ENCODE measurements at places on chromosomes 12 and 14.

- no peak for DNase-seq
Observed at GRCh38 chr14:65860956-65861611, 448.6 kb downstream of the FUT8 start.

GRCh38 chr12:8886502-8887284, 27.6 kb upstream of the PHC1 start:
- no peak for DNase-seq

DNA sequence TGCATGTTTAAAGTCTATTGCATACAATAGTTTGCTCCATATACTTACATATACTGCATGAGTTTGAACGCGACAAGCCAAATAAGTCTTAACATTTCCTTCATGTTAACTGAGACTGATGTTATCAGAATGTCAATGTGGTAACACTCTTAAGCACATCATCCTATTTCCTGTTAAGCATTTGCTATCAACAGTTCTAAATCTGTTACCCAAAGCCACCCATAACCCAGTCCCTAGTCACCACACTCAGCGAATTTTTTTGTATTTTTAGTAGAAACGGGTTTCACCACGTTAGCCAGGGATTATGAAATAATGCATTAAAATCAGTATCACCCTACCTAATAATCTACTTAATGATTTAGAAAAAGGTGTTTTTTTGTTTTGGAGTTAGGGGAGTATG, 39.4 kb downstream of the HNRNPC start:
- no peak for DNase-seq

GRCh38 chr12:96064271-96064670, 28.9 kb upstream of the LTA4H start:
- no peak for DNase-seq

- peak; percentile 17 for DNase-seq
Observed at GRCh38 chr12:53230108-53230845, 1.7 kb downstream of the RARG start.

DNA sequence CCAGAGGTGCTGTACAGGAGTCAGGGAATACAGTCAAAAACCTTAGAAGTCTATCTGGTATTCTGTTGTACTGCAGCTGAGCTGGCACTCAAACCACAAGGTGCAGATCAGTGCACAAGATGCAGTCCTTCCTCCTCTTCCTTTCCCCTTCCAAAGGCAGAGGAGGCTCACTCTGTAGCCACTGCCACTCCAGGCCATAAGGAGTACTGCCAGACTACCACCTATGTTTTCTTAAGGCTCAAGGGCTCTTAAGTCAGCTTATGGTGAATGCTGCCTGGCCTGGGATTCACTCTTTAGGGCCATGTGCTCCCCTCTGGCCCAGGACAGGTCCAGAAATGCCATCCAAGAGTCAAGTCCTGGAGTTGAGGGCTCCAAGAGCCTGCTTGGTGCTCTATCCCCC, 200.3 kb downstream of the CRADD start:
- DNase-seq, result no peak

DNA sequence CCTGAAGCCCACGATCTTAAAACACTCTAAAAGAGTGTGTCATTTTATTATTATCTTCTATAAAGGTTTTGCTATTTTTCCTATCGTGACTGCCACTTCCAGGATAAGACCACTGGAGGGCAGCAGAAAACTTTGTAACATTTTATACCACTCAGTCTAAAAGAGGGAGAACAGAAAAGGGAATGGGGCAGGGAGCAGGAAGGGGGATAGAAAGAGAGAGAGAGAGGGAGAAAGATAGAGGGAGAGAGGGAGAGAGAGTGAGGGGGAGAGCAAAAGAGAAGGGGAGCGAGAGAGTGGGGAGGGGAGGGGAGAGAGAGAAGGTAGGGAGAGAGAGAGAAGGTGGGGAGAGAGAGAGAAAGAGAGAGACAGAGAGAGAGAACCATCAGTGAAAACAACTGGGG, 2.0 kb upstream of the ART4 start:
- DNase-seq, result peak; percentile 54

GRCh38 chr12:24780697-24781368, 168.1 kb downstream of the BCAT1 start:
- no peak for DNase-seq

GRCh38 chr12:110093631-110094311, 30.4 kb upstream of the IFT81 start:
- DNase-seq, result no peak

GRCh38 chr14:32637582-32637981, 301.1 kb upstream of the NPAS3 start:
- no peak for DNase-seq

DNA sequence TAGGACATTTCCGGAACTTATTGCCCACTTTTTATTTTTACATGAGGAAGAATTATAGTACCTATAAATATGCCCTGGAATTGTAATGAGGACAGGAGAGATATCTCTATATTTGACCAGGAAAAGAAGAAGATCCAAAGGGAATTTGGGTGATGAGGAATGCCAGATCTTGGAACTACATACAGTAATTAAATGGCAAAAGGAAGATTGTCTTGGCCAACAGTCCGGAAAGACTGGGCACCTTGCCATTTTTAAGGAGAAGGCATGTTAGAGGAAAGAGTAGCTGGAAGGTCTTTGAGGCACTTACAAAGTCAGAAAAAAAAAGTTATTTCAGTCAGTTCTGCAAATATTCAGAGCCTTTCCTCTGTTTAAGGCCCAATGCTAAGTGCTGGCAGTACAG, 616.4 kb downstream of the MED13L start:
- no peak for DNase-seq

GRCh38 chr14:93712079-93712837, 76.0 kb downstream of the PRIMA1 start:
- no peak for DNase-seq

DNA sequence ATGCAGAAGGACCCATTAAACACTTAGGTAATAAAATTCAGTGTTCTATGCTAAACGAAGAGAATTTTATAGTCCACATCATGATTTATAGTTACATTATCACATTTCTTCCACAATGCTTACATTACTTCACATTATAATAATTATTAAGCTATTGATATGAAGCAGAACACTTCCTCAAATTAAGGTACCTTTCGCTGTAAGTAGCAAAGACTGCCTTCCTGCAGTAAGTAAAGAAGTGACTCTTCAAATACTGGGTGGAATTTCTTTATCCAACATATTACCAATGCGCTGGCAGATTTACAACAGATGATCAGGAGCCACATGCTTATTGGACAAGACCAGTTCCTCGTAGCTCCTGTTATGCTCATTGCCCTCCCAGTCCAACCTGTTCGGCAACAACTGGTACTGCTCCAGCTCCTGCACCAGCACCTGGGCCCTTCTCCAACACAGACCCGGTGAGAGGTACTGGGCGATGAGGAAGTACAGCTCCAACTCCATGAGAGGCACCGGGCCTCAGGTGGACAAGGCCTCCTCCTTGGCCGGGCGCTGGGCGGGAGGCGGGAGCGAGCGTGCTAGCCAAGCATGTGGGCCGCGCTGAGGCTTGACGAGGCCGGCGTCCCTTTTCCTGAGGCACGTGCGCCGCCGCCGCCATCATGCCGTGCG, 210.7 kb upstream of the ATP2B1 start:
- DNase-seq, result no peak

DNA sequence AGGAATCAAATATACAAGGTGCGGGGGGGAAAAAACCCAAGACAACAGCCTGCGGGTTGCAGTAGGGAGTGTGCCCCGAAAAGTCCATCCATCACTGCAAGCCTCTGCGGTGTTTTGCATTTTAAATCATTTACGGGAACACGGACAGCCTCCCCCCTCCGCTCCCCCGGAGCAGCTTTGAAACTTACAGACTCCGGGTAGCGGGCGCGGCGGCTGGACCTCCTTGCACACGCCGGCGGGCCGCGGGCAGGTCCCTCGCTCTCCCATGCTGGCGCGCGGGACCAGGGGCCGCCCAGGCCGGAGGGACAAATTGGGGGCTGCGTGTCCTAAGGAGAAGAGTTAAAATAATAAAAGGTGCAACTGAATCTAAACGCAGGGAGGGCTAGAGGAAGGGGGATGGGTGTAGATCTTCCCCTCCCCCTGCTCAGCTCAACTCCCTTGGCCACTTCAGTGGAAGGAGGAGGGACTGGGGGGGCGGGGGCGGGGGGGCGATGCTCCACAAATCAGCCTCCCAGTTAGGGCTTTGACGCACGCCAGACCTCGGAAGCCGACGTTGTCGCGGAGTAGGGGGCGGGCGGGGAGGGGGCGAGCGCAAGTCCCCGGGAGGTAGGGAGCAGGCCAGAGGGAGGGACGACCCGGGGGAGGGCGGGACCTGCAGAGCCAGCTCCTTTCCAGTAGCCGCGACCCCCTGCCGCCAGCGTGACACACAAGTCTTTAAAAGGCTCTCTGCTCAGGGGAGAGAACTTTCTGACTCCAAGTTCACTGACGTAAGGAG, at the start of gene KCNJ8:
KCNJ8 (minus strand) TSS at position 349 of the 775 bp plus-strand sequence. CDS start 1,090 bp downstream, outside the sequence.
- DNase-seq, result peak; percentile 21

- DNase-seq, result no peak
Observed at GRCh38 chr12:2540535-2540941, 254.2 kb upstream of the FKBP4 start.

- no peak for DNase-seq
Observed at GRCh38 chr12:26845984-26846383, 13.0 kb upstream of the ITPR2 start.

DNA sequence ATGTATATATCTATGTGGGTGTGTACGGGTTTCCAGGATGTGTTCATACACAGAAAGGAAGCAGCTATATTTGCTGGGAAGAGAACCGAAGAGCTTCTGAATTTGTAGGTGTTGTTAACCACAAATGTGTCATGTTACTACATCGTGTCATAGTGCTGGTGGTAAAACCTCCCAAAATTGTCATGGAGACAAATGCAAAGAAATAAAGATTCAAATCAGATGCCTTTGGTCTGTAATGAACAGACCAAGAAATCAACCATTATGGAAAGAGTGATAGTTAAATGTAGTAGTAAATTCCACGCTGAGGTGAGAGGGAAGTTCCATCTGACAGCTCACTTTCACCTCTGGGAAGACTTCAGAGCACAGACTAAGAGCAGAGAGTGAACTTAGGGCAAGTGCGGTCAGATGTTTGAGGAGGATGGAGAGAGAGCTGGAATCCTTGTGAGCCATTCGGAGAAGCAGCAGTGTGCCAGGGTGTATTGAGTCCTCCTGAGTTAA, 487.5 kb downstream of the TMEM121 start:
- peak; percentile 60 for DNase-seq

DNA sequence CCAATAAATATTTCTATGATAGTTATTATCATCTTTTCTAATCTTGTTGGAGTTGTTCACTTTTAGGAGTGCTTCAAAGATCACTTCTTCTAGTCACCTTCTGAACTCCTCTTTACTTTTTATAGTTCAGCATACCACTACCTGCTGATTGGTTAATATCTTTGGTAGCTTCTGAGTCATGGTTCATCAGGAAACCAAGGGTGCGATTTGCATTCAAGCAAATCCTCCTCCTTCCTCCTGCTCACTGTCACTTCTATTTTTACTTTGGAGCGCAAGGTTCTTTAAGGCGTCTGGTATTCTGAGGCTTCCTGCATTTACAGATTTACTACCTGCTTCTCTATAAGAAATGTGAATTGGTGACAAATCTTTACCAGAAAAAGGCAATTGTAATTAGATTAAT, 24.0 kb downstream of the SYT1 start:
- no peak for DNase-seq

GRCh38 chr12:91985002-91985787, 160.5 kb downstream of the BTG1 start:
- no peak for DNase-seq

- no peak for DNase-seq
Observed at GRCh38 chr12:1890119-1890703, 28.2 kb downstream of the CACNA2D4 start.

DNA sequence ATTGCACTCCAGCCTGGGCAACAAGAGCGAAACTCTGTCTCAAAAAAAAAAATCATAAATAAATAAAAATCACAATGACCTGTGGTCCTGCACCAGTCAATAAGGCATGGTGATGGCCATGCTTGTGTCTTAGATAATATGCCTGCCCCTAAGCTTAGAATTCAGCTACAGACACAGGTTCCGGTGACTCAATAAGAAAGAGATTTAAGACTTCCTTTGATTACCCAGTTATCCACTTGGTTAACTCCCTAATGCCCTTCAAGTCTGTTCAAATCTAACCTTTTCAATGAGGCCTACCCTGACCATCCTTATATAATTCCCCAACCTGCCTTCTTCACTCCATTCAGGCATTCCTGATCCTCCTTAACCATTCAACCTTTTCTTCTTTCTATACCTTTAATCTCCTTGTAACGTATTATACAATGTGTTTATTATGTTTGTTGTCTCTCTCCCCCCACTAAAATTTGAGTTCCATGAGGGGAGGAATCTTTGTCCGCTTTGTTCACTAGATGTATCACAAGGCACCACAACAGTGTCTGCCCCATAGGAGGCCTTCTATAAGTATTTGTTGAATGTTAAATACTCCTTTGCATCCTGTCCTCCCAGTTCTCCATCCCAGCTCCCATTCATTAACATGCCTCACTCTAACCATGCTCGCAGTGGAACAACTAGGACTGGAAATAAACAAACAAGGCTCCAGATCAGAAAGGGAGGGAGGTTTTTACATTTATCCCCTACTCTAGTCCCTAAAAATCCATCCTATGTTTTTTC, 8.9 kb downstream of the MAP4K5 start:
- DNase-seq, result no peak

DNA sequence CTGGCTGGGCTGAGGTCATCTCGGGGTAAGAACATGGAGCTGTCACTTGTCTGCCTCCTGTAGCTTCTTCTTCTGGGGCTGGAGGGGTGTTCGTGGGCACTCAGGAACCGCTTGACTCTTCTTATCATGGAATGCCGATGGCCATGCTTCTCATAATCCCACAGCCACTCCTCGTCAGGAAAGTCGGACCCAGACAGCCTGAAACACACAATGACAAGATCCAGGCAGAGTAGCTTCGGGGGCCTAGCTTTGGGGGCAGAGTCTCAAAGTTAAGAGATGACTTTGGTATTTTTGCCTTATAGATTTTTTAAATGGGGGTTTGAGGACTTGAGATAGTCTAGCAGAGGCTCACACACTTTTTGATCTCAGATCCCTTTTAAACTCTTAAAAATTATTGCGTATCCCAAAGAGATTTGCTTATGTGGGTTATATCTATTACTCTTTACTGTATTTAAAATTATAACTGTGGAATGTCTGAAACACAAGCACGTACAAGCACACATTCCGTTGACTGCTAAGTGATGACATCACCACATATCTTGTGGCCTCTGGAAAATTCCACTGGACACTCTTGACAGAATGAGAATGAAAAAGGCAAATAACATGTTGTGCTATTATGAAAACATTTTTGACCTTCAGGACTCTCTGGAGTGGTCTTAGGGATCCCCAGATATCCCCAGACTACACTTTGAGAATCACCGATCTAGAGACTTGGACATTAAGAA, 43.3 kb downstream of the BEST3 start:
- DNase-seq, result no peak

- DNase-seq, result no peak
Observed at GRCh38 chr12:122870867-122871664, 24.9 kb downstream of the VPS37B start.

- DNase-seq, result no peak
Observed at GRCh38 chr12:118429688-118430383, 53.5 kb downstream of the SUDS3 start.

DNA sequence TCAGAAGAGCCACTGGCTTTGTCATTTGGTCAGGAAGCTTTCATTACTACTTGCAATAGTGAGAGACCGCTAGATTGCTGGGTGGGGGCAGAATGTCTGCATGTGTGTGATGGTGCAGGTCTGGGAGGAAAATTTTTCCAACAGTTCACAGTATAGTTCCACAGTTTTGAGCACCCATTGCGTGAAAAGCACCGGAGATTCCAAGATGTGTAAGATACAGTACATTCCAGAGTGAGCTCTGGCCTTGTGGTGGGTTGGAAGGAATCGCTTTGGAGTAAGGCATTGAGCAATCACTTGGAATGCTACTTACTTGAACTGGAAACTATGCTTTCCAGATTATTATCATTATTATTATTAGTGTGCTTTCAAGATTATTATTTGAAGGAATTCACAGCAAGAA, 47.6 kb upstream of the FRMD6 start:
- DNase-seq, result no peak

Data from activated T-cell treated with anti-CD3 and anti-CD28 coated beads, Interleukin-2, amount 50 U/mL, for 48 hours (primary cell).